Activated naive CD4-positive, alpha-beta T cell treated with anti-CD3 and anti-CD28 coated beads for 36 hours (primary cell): ENCODE measurements at places on chromosomes 5 and 9.

GRCh38 chr5:33468775-33469435 lies 28.1 kb downstream of the TARS1 start:
- DNase-seq, result no peak

- DNase-seq, result no peak
Observed at GRCh38 chr9:37983381-37984067, 79.6 kb upstream of the SLC25A51 start.

DNA sequence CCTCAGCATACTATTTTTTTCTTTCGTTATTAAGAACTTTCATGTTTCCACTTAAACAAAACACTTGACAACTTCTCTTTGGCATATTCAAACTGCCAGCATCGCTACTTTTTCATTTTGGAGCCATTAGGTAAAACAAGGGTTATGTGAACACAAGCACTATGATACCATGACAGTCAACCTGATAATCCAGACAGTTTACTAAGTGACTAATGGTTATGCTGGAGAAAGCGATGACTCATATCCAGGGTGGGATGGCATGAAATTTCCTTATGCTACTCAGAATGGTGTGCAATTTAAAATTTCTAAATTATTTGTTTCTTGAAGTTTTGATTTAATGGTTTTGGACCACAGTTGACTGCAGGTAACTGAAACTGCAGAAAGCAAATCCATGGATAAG lies 29.9 kb upstream of the PRSS3 start:
- DNase-seq, result no peak

- no peak for DNase-seq
Observed at GRCh38 chr5:149938279-149938678, 6.3 kb downstream of the PDE6A start.

DNA sequence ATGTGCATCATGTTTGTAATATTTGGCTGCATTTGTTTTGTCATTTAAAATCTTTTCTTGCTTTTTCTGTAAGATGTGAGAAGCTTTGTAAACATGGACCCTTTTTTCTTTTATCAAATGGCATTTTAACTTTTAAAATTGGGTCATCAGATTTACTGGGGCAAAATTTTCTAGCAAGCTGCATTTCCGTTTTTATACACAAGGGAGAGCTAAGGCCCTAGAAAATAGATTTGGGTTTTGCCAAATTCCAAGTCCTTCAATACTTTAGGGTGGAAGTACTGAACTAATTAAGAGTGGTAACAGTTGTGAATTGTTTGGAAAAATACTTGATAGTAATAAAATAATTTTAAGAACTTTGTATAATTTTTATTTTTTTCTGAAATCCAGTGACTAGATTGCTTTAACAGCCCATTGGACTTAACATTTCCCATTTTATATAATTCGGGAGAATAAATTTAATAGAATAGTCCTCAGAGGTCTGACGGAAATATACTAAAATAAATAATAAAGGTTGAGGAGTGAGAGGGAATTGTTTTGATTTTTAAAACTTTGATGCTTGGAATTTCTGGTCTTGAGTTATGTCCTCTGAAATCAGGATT lies 117.4 kb downstream of the SMARCA2 start:
- no peak for DNase-seq

GRCh38 chr5:133219296-133219695 lies 167.5 kb downstream of the HSPA4 start:
- DNase-seq, result no peak

GRCh38 chr9:125700791-125701190 lies 6.2 kb downstream of the MAPKAP1 start:
- DNase-seq, result peak; percentile 80

- no peak for DNase-seq
Observed at GRCh38 chr5:149680810-149681221, 49.3 kb upstream of the PPARGC1B start.

GRCh38 chr5:5492087-5492933 lies 69.8 kb downstream of the ICE1 start:
- peak; percentile 58 for DNase-seq

- no peak for DNase-seq
Observed at GRCh38 chr9:75169623-75170022, 81.3 kb downstream of the OSTF1 start.

DNA sequence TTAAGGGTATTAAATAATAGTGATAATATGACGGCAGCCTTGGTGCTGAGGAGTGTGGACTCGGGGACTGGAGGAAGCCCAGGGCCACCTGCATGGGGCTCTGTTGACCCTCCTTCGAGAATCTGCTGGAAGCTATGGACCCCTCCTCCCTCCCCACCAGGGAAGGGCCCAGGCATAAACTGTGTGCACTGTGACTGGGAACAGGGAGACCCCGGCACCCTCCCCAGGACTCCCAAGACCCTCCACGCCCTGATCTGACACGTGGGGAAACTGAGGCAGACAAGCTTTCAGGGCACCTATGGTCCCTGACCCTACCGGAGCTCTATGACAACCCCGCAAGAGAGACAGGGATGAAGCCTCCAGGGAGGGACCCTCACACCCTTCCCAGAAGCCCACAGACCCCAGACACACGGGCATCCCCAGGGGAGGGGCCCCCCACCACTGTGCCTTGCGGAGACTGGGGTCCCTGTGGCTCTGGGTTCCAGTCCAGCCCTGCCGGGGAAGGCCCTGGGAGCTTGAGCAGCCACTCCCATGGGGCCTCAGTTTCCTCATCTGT lies 6.5 kb upstream of the EGFL7 start:
- DNase-seq, result no peak

GRCh38 chr5:176803943-176804498 lies 6.3 kb upstream of the UNC5A start:
- DNase-seq, result peak; percentile 43

DNA sequence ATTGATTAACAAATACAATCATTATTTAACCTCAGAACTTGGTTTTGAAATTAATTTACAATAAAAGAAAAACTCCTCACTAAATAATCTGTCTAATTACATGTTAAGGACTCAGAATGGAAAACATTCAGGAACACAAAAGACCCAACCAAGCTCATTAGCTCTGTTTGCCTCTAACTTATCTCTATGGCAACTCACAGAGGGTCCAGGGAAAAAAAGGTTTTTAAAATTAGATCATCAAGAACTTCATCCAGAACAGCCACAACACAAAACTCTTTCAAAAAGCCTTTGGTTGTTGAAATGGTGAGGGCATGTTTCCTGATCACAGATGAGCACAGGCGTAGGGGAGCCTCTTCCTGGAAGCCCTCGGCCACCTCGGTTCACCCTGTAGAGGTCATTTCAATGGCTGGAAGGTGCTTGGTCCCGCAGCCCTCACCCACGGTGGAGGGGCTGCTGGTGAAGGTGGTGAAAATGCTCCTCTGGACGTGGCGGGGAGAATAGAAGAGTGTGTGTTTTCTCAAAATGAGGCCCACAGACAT lies 17.2 kb upstream of the TCF7 start:
- DNase-seq, result no peak

DNA sequence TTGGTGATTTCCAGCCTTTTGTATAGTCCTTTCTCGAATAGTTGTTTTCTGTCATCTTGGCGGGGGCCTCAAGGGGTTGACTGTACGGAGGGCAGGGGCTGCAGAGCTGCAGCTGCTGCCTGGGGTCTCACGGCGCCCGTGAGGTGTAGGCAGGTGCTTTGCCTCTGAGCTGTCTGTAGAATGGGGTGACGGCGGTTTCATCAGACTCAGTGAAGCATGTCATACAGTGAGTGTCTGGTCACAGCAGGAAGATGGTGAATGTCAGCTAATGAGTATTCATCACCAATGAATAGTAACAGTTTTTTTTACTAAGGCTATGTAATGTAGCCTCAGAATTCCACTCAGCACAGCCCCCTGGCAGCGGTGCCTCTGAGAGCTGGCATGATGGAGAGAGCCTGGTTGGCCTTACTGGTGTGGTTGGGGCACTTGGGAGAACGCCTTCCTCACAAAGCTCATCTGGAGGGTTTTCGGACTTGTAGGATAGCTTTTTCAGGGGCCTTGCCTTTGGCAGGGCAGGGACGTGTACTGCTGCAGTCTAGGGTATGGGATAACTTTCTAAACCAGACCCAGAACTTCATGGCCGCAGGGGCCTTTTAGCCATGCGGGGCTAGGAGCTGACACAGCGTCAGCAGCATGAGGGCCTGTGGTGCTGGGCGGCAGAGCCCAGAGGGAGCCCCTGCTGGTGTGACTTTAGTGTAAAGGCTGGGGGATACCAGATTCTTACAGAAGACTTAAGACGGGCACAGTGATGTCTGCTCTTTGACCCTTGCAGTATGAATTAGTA lies 15.0 kb downstream of the TENT4A start:
- no peak for DNase-seq

DNA sequence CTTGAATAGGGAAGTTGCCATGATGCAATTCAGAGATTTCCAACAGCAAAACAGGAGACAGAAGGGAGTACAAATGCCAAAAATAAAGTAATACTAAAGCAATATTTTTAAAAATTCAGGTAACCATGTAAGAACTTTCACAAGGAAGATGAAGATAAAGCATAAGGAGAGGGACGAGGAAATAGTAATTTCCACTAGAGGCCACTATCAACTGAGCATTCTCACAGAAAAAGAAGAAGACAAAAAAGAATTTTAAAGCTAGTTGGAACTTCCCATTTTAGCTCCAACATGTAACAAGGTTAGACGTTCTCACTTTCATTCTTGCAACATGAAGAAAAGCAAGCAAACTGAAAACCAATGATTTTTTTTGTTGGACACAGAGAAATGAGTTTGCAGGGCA lies 779.9 kb upstream of the CDH6 start:
- DNase-seq, result no peak

DNA sequence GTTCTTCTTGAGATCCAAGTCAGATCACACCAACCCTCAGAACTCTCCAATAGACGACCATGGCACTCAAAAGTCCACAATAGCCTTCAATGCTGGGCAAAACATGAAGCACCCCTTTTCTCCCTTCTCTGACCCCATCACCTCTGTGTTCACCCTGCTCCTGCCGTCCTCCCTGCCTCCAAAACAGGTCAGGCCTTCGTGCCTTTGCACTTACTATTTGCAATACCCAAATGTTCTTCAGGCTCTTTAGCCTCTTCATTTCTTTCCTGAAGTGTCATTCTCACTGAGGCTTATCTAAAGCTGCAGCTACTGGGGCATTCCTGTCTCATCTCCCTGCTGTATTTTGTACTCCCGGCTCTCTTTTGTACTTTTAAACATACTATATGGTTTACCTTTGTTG lies 2.0 kb upstream of the ROPN1L start:
- no peak for DNase-seq
